CMK (cell line): ENCODE measurements at places on chromosomes 3 and 15.

GRCh38 chr3:31762097-31762764 lies 218.8 kb downstream of the OSBPL10 start:
- no peak for DNase-seq

- no peak for DNase-seq
Observed at GRCh38 chr3:14899993-14900618, 47.3 kb upstream of the NR2C2 start.

DNA sequence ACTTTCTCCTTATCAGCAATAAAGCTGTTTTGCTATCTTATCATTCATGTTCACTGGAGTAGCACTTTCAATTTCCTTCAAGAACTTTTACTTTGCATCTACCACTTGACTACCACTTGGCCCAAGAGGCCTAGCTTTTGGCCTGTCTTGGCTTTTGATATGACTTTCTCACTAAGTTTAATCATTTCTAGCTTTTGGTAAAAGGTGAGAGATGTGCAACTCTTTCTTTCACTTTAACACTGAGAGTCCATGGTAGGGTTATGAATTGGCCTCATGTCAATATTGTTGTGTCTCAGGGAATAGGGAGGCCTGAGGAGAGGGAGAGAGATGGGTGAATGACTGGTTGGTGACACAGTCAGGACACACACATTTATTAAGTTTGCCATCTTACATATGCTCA lies 31.0 kb upstream of the FAM3D start:
- DNase-seq = no peak

DNA sequence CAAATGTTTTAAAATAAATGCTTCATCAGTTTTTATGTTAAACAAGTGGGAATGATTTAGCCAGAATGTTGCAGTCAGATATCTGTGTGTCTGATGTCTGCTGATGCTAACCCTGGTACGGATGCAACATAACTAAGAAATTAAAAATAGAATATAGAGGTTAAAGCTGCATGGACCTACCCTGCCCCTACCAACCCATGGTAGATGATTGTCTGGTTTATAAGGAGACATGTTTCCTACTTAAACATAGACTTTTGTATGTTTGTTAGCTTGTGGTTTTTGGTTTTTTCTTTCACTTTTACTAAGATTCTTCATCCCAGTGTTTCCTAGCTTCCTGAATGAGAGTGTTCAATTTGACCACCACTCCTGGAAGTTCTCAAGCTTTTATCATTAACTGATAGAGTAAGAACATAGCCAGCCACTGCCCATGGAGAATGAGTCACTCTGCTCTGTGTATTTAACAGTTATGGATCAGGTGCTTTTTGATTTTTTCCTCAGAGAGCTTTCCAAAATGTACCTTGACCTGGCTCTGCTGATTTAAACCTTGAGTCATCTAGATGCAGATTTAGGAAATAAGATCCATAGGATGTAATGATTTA lies 70.7 kb upstream of the VEPH1 start:
- DNase-seq = no peak

DNA sequence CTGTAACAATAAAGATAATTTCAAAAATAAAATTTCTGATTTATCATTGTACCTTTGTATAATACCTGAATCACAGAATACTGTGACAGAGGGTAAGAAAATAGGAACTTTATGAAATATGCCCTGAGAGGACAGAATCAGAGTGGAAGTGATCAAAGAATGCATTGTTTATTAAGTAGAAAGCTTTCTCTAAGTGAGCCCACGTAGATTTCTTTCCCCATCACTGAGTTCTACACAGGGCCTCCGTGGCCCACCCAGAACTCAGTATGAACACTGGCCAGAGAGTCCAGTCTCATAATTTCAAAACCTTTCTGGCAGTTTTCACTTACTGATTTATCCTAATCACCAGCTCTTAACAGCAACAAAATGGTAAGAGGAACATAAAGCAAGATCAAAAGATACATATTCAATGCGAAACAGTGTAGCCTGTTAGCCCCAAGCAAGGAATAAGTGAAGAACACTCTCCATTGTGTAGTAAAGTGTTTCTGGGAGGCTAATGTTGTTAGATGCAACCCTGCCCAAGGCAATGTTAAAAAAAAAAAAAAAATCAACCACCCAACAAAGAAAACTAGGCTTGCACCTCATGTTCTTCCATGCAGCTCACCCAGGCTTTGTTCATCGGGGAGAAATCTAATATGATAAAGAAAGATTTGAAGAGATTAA lies 341.3 kb downstream of the LSAMP start:
- no peak for DNase-seq

DNA sequence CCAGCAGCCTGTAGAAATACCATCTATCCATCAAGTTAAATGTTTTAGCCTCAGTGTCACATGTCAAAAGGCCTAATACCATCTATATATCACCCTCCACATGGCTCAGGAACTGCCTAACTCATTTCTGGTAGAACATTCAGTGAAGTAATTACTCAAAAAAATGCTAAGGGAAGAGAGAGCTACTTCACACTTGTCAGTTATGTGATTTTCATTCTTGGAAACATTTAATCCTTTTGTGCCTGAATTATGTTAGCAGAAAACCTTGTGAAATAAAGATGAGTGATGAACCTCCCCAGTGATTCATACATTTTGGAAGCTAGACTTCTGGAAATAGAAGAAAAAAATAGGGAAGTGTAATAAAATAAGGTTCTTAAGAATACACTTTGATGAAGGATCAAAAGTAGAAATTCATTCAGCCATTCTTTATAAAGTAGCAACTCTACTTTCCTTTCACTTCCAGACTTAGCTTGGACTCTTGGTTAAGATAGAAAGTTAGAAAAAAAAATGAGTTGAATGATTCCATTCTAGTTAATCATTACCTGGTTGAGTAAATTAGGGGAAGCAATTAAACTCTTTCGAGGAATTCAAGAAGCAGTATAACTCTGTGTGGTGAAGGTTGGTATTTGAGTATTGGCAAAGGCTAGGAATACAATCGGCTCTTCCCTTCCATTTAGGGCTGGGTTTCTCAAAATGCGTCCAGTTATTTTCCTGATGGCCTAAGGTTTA lies 3.6 kb downstream of the OTOL1 start:
- DNase-seq = no peak
